Ecto neural progenitor cell (in vitro differentiated cells): ENCODE measurements at places on chromosomes 7 and 10.

DNA sequence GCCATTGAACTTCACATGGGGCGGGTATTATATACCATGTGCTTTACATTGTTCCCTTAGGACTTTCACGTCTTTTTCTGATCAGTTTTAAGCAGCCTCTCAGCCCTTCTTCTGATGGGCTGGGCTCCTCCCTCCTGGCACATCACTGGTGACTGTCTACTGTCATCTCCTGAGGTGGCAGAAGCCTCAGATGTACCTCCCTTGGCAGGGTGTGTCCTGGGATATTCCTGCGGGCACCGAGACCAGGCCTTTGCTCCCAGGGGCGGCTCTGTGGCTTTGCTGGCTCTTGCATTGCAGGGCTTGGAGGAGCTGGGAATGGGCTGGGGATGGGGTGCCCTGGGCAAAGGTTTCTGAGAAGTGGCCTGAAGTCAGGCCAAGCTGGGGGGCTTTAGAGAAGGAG, 34.6 kb upstream of the GOLGA7B start:
- DNase-seq: no peak

GRCh38 chr7:69906283-69906995, 308.2 kb downstream of the AUTS2 start:
- no peak for DNase-seq

DNA sequence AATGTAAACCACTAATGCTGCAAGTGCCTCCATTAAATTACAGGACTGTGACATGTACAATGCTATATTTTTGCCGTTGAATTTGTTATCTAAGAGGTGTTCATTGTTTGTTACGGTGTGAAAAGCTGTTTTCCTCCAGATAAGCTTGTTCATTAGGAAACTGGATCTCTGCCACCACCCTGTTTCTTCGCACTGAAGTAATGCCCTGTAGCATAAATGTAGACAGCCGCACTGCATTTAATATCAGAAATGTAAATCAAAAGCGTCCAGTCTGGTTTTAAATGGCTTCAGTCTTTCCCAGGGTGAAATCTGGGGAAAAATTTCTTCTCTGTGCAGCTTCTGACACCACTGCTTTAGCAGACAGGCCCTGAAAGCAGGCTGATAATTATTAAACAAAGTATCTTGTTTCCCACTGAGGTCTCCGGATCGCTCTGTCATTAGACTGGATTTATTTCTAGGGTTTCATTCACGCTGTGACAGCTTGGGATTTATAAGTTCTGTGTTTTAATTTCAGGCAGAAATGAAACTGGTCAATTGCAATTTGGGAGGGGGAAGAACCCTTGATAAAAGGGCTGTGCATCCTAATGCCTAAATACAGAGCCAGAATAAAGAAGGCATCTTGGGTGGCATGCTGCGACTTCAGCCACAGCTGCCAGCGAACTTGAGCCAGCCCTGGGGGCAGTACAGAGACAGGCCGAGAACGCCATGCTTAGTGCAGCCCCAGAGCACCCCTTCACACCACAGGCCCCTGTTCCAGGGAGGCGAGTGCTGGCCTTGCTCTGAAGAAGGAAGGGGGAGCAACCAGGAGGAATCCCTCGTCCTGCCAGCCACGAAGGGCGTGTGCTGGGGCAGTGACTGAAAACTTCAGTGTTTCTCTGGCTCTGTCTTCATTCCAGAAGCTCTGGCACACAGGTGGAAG, 547.7 kb upstream of the GALNT17 start:
- DNase-seq: no peak

DNA sequence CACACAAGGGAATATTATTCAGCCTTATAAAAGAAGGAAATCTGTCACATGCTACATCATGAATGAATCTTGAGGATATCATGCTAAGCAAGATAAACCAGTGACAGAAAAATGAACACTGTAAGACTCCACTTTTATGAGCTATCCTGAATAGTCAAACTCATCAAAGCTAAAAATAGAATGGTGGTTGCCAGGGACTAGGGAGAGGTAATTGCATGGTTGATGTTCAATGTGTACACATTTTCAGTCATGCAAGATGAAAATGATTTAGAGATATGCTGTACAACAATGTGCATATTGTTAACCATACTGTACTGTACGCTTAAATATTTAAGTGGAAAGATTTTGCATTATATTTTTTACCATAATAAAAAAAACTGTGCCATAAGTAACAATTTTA, 1349.1 kb downstream of the XPNPEP1 start:
- DNase-seq: no peak

GRCh38 chr7:103851357-103851756, 138.1 kb downstream of the RELN start:
- no peak for DNase-seq

DNA sequence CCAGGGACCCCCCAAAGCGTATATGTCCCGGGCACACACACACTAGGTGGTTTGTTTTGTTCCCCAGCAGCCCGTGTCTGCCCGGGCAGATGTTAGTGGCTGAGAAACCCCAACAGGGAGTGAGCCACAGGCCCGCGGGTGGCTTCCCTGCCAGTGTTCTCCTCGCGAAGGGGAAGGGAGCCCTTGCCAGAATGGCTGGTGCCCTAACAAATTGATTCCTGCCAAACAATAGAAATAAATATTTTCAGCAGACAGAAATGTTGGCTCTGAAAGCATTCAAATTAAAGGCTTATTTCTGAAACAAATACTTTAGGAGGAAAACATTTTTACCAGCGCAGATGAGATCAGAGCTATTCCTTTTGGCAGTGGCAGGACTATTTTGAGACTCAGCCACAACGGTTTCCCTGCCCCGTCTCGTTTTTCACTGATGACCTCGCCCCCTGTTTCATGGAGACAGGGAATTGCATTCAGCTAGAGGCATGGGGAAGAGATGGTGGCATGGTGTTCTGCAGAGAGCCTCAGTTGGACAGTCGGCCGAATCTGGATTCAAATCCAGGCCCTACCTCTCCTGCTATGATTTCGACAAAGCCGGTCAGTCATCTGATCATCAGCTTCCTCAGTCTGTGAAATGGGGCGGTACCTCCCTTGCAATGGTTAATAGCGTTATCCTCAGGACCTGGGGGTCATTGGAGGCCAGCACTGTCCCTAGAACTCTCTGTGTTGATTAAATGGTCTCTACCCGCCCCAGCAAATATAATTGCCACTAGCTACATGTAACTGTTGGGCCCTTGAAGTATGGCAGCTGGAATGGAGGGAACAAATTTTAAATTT, 84.5 kb downstream of the CUX1 start:
- DNase-seq: no peak

DNA sequence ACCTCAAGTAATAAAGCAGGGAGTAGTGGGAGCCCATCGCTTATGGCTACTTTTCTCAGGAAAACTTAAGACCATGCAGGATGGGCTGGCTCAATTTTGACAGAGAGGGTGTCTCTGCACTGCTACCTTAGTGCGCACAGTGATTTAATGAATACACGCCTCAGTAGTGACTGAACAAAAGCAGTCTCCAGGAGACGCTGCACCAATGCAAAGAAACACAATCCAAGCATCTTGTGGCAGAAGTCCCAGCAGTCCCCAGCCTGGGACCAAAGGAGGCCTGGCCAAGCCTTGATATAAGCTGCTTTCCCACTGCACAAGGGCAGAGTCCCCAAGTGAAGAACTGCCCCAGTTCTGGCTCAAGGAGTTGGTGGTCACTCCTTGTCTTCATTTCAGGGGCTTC, 368.9 kb downstream of the KCNMA1 start:
- no peak for DNase-seq

DNA sequence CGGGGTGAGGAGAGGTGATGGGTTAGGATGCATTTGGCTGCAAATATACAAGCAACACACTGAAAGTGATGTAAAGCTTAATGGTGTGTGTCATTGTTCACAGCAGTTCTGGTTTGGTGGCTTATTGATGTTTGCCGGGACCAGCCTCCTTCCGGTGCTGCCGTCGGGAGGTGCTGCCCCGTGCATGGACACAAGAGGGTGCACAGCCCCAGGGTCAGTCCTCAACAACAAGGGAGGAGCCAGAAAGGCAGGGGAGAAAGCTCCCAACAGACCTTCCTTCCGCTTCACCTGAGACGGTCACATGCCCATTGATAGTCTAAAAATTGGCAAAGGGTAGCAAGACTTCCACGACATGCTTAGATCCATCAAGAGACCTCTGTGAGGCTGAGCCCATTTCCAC, 9.5 kb downstream of the RNF32 start:
- peak; percentile 55 for DNase-seq

DNA sequence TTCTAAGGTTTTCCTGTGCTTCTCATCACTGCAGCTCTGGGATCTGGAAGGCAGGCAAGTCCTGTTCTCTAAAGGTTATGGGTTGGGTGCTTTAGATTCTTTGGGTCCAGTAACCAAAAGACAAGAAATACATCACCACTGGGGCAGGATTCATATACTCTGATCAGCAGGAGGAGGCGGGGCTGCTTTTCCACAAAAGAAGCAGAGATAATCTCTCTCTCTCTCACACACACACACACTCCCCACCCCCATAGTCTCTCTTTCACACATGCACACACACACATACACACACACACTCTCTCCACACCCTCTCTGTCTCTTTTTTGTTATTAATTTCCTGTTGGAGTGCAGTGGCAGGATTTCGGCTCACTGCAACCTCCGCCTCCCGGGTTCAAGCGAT, 13.0 kb upstream of the ACBD5 start:
- no peak for DNase-seq

GRCh38 chr10:91879515-91880170, 29.6 kb downstream of the FGFBP3 start:
- DNase-seq: peak; percentile 75

- DNase-seq: no peak
Observed at GRCh38 chr10:75593692-75594556, 162.5 kb downstream of the LRMDA start.

DNA sequence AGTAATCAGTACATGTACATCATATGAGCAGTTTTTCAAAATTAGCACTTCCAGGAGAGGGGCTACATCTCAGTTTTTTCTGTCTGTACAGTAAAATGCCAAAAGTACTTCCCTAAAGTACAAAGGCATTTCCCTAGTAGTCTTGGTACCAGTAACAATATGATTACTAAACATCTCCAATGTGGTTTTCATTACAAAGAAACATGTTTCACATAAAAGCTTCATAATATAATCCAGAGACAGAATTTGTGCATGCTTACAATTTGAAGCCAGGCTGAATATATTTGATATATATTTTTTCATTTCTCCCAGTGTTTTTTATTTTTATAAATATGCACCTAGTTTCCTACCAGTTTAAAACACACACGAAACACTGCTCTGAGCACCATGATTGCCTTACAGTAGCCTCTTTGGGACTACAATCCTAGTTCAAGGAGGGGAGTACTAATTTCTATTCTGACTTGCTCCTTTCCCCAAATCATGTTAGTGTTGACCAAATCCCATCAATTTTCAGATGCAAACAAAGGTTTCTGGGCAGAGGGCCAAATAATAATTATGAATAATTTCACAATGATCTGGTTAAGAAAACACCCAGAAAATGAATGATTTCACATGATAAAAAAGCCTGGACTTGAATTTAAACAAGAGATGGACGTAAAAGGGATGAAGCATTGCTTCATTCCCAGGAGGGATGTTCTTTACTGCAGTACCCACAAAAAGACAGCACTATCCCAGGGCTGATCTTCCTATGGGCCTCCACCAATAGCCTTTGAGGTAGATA, 201.3 kb downstream of the SLC25A13 start:
- no peak for DNase-seq

DNA sequence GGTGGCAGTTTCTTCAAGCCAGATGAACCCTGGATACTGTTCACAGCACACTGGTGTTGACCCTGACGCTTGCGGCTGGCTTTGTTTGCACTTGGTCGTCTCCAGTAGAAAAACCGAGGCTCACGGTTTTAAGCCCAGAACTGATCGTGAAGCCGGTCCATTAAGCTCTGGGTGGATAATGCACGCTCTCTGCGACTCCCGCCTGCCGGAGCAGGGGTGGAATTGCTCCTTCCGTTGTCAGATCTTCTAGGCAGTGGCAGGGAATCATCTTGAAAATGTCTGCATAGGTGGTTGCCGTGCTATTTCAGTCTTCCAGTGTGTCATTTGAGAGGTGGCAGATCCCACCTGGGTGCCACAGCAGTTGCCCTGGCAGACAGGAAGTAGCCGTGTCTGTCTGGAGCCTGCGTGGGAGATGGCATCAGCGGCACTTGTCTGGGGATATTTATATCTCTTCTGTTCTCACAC, 35.9 kb upstream of the AP5Z1 start:
- DNase-seq: no peak

DNA sequence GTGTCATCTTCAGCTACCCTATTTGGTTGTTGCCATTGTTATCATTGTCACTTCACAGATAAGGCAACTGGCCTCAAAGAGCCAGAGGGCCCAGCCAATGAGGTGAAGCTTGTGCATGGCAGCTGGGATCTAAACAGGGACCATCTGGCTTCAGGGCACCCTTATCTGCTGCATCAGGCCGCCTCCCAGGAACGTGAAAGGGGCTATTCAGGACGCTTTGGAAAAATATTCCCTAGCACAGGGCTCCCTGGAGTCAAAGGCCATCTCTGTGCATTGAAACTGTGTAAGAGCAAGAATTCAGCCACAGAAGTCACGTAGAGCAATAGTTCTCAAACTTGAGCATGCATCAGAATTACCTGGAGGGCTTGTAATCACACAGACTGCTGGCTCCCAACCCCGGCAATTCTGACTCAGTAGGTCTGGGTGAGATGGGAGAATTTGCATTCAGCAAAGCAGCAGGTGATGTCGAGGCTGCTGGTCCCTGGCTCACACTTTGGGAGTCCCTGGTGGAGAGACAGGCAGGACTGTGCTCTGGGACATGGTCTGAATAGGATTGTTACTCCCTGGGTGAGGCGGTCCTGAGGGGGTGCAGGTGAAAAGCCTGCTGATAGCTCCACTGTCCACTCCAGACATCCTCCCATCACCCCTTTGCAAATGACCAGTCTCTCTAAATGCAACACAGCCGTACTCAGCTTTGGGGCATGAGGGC, 21.5 kb upstream of the PLEKHA1 start:
- DNase-seq: no peak

DNA sequence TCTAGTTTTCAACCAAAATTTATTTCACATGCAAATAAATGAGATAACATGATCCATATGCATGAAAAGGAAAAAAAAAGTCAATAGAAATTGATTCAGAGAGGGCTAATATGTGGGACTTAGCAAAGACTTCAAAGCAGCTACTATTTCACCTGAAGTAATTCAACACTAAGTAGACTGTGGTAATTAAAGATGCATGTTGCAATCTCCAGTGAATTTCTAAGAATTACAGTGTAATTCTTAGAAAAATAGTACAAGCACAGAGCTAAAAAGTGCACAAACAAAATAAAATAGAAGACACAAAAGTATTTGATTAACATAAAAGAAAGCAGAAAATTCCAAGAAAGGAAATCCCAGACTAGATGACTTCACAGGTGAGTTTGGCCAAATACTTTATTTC, 25.7 kb downstream of the GPR22 start:
- DNase-seq: no peak
